Ovary (tissue), 10 donors: ENCODE measurements at places on chromosomes 5 and 9. TPM values are rescaled to one million over a fixed set of nuclear protein-coding genes. Genes with fewer than 3 reads are reported as not detected.

GRCh38 chr9:37801959-37802711 lies 1.5 kb downstream of the DCAF10 start:
- H3K4me1 ChIP-seq = peaks cover 19% of the 10 kb centered on the region
- no peaks in the 10 kb centered on the region for H3K27me3 ChIP-seq
- no peak for DNase-seq
- no peak overlapping the region for H3K27ac ChIP-seq
- H3K36me3 ChIP-seq = no peaks in the 10 kb centered on the region
- peak overlapping the region; percentile 99 for H3K4me3 ChIP-seq

DNA sequence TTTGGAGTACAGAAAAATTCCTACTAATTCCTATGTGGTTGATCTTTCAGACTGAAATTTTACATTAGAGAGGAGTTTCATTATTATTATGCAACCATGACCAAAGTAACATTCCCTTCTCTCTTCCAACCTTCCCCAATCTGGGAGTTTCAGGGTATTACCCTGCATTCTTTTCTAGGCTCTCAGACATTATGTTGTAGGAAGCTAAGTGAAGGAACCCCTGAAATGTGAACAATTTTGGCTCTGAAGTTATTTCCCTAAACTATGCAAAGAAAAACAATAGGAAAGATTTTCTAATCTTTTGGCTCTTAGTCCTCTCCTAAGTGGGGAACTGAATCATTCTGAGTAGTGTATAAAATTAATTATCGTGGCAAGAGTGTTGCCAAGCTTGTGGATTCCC lies 63.3 kb upstream of the ZFAND5 start:
- no peak overlapping the region for H3K27ac ChIP-seq
- no peaks in the 10 kb centered on the region for H3K36me3 ChIP-seq
- H3K4me3 ChIP-seq = no peak overlapping the region
- no peak for DNase-seq

- no peak for DNase-seq
- no peak overlapping the region for H3K4me3 ChIP-seq
- H3K27me3 ChIP-seq = no peaks in the 10 kb centered on the region
- no peaks in the 10 kb centered on the region for H3K4me1 ChIP-seq
Measured at GRCh38 chr5:151954255-151954654, 29.6 kb upstream of the GLRA1 start.

DNA sequence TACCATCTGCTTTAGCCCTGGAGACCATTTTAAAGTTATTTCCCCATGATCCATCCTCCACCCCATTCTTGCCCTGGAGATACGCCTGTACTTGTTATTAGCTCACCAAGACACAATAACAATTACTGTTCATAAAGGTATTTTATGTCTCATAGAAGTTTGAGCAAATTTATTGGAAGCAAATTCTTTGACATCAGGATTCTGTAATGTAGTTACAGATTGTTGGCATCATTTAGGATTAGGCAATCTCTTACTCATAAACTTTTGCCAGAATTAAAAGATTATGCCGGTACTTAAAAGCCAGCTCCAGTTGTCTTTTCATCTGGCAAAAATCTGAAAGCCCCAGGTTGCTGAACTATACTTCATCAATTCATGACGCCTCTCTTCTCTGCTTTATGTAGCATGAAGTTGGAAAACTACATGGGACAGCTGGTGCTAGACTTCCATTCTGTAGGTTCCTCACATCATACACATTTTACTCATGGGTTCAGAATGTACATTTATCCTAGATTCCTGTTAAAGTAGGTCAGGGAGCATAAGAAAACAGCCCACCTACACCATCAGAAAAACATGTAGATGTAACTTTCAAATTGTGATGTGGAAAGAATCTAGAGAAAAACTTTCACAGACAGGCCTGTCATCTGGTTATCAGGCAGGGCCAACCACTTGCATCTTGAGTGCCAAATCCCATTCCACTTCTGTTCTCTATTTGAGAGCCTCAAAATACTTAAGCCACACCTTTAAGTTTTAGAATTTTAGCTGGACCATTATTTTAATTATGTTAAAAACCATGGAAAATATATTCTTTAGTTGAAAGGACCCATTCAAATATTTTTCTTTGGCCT lies 14.0 kb downstream of the ATP10B start:
- no peaks in the 10 kb centered on the region for H3K27me3 ChIP-seq
- no peak overlapping the region for H3K27ac ChIP-seq
- no peaks in the 10 kb centered on the region for H3K36me3 ChIP-seq
- no peak overlapping the region for H3K4me3 ChIP-seq

DNA sequence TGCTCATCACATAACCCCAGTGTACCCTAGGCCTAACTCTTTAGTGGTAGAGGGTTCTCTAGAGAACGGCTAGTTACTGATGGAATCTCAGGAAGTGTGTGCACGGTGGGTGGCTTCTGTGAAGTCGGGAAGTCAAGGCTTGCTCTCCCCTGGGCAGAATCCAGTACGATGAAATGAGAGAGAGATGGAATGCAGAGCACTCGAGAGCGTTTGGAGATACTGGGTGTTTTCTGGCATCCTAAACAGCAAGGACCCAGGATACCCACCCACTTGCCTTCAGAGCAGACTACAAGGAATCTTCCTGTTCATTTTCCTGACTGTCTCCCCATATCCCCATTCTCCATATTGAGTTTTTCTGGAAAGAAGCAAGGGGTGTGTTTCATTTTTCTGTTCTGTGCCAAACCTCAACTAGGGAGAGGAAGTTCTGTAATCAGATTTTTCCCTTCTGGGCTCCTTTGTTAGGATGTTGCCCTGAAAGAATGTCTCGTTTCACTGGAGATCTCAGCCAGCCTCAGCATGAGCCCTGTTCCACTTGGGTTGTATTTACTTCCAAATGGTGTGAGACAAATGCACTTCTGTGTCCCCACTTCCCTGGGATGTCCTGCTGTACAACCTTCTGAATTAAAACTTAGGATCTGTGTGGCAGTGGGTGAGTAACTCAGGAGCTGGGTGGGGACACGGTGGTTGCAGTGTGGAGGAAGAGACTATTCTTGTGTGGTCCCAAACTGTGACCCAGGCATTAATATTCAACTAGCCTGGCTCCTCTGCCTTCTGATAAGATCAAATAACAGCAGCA lies 108.9 kb upstream of the SPRY4 start:
- no peak overlapping the region for H3K4me3 ChIP-seq
- no peaks in the 10 kb centered on the region for H3K27me3 ChIP-seq
- no peak overlapping the region for H3K27ac ChIP-seq
- DNase-seq = no peak
- H3K36me3 ChIP-seq = no peaks in the 10 kb centered on the region
- H3K4me1 ChIP-seq = no peaks in the 10 kb centered on the region

DNA sequence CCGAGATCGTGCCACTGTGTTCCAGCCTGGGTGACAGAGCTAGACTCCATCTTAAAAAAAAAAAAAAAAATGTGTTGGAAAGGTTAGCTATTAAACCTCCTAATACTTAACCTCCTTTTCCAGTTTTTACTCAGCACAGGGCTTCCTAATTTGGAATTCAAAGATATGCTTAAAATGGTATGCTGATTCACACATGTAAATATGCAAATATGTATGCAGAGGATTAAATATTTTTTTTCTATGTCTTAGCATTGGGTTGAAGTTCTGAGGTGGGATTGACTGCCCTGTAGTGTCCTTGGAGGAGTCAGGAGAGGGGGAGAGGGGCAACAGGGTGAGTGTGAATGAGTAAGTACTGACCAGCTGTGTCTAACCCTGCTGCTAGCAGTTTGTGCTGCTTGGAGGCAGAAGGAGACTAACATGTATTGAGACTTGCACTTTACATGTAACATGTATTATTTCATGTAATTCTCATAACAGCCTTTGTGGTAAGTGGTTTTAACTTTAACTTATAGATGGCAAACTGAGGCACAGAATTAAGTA lies 63.2 kb downstream of the SLC44A1 start:
- no peaks in the 10 kb centered on the region for H3K27me3 ChIP-seq
- no peak overlapping the region for H3K27ac ChIP-seq
- no peaks in the 10 kb centered on the region for H3K36me3 ChIP-seq
- no peak for DNase-seq
- H3K4me1 ChIP-seq = no peaks in the 10 kb centered on the region

SHC3 gene
- 0.46 TPM for total RNA-seq

TPPP gene
- total RNA-seq = 8.8 TPM

PCDHB7 gene
- 5.1 TPM for total RNA-seq

CAMK2A gene
- 1.3 TPM for total RNA-seq

SPAG8 gene
- total RNA-seq = 3.0 TPM

FBXL7 gene
- total RNA-seq = 25.2 TPM

POLK gene
- 39.0 TPM for total RNA-seq

DOCK8 gene
- total RNA-seq = 12.2 TPM
